Calu3 (cell line): ENCODE measurements at places on chromosomes 1 and 21. TPM values are rescaled to one million over a fixed set of nuclear protein-coding genes. Genes with fewer than 3 reads are reported as not detected.
A peak's percentile ranks its signal among the peaks of the same experiment; 100 is the strongest.

GRCh38 chr1:29259802-29260441, 23.6 kb downstream of the PTPRU start:
- no peak for DNase-seq

DNA sequence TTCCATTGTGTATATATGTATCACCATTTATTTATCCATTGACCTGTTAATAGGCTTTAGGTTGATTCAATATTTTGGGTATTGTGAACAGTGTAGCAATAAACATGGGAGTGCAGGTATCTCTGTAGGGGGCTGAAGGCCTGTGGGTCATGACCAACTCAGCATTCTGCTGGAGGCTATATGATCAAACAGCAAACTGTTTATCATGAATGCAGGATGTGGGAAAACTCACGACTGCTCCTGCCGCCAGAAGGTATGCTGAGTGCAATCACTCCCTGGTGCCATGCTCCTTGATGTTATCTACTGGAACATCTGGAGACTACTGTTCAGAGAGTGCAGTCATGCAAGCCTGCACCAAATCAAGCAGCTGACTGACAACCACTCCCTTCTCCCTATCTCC, 275.2 kb downstream of the COL11A1 start:
- DNase-seq, result no peak

GRCh38 chr1:40980453-40981121, 1.1 kb downstream of the CTPS1 start:
- DNase-seq, result peak; percentile 39

The DMBX1 gene
- total RNA-seq, result 0.88 and 2.3 TPM in 2 replicates

The TBX15 gene
- total RNA-seq, result 0.17 TPM in 1 of 2 replicates, not detected in the other

The ETS2 gene
- 49.9 and 63.3 TPM in 2 replicates for total RNA-seq

DNA sequence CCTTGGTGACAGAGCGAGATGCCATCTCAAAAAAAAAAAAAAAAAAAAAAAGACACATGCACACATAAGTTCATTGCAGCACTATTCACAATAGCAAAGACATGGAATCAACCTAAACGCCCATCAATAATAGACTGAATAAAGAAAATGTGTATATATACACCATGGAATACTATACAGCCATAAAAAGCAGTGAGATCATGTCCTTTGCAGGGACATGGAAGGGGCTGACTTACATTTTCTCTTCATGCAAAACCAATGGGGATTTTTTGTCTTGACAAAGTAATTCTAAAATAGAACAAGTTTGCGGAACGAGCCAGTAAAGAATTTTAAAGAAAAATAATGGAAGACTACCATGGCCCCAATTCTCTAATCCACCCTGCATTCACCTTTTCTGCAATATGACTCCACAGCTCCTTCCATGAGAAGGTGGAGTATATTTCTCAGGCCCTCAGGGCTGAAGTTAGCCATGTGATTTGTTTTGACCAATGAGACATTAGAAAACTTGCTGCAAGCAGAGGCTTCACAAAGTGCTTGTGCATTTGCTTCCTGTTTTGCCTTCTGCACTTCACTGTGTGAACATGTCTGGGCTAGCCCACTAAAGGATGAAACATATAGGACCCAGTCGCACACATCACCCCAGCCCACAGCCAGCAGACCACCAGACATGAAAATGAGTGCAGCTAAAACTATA, 78.8 kb upstream of the NR5A2 start:
- DNase-seq, result no peak

DNA sequence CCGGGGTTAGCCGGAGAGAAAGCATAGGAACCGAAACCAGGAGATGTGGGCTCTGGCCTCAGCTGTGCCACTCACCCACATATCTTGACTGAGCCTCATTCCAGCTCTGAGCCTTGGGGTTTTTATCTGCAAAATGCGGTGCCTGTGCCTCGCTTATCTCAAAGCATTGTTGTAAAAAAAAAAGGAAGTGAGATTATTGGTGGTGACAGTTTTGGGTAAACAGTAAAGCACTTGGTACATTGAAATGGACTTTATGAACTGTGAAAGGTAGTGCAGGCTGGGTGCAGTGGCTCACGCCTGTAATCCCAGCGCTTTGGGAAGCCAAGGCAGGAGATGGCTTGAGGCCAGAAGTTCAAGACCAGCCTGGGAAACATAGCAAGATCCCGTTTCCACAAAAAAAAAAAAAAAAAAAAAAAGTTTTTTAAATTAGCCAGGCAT, 3.8 kb downstream of the PTAFR start:
- DNase-seq, result no peak

DNA sequence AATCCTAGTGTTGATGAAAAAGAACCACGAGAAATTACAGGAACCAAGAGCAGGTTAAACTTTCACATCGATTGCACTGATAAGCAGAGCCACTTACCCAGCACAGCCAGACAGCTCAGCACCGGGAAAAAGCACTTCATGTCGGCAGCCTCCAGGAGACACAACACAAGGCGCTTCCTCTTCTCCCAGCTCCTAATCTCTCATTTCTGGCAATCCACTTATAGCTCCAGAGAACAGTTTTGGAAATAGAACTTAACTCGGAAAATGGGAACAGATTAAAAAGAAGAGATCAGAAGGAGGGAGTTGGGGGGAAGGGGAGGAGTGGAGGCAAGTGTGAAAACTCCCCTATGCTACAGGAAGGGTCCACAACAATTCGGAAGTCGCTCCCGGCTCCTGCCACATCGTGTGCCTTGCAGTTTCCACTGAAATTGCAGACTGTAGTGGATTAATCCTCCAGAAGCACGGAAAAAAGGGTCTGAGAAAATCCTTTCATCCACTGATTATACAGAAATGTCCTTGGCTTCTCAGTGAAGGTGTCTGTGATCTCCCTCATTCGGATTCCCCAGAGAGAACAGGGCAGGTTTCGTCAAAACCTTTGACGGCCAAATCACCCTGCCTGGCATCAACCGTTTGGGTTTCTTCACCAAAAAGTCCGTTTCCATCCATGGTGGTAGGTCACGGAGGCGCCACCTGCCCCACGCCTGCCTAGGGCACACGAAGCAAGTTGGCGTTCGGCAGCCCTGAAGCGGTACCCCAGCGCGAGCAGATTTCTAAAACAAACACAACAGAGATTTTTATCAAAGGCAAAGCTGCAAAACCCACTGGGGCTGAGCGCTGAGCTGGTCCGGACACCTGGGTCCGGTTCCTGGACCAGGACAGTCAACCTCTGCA, 1.1 kb downstream of the IGSF3 start:
- DNase-seq, result no peak

- DNase-seq, result no peak
These were observed 44.9 kb upstream of the EPHA8 start for GRCh38 chr1:22518379-22518778.

- no peak for DNase-seq
These were observed 31.3 kb upstream of the ACTRT2 start for GRCh38 chr1:2989976-2990375.
